CD8-positive, alpha-beta memory T cell (primary cell): ENCODE measurements at places on chromosomes 3 and 15.

DNA sequence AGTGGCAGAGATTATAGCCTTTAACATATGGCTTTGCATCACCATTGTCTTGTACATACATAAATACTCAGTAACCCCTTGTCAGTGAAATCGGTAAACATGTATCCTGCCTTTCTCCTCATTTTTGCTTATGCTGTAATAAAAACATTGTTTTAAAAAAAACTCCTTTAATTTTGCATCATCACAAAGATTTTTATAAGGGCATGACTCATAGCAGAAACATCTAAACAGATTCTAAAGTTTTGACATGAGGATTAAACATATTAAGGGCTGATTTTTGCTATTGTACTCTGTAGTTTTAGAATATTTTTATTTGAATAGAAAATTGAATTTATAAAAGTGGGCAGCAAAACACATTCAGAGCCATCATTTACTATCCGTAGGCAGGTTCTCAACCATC, 275.9 kb downstream of the ZIC4 start:
- DNase-seq, result no peak

DNA sequence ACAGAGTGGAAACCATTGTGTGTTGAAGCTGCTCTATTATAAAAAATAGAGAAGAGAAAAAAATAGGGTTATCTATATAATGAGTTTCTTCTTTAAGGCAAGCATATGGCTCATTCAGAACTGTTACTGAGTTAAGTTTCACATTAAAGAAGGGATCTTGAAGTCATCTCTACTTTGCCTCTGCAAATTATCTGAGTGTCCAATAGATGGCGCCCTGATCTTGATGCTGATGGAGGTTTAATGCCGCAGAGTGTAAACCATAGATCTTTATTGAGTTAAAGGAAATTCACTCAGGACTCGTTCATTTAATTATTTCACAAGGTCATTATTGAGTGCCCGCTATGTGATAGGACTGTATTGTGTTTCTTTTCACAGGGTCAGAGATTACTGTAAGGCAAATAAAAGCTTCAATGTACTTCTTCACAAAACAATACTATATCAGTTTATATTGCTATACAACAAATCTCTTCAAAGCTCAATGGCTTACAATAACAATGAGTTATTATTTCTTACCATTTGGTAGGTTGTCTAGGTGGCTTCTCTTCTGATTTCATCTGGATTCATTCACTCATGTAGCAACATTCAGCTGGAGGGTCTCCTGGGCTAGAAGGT, 171.4 kb downstream of the NSUN3 start:
- no peak for DNase-seq

DNA sequence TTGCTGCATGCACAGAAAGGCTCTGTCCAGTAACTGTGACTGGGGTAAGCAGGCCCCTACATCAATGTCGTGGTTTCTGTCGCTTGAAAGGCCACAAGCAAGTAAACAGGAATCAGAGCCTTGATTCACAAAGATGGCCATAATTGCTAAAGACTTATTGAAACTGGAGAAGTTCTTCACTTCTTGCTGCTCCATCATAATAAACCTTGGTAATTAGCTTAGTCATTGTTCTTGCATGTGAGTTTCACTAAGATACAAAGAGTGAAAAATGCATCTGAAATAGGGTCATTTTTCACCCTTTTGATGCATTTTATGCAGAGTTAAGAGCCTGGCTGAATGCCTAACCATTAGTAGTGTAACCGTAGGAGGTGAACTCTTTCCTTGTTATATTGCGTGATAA, 3.2 kb downstream of the SEMA6D start:
- DNase-seq, result no peak

- DNase-seq, result no peak
Measured at GRCh38 chr3:129474984-129475804, 35.2 kb downstream of the IFT122 start.

DNA sequence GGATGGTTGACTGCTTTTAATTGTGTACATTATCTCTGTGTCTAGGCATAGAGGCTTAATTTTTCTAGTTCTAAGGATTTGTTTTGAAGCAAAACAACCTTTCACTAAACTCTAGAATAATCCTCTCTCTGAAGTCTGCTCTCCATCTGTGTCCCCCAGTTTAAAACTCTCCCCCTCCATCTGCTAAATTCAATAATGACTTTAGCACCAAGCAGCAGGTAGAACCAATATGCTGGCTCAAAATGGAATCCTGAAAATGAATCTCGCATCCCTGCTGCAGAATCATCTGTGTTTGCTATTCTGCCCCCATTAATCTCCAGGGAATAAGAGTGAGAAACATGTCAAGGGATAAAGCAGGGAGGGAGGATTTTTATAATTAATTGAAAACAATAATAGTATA, 111.8 kb downstream of the TUSC7 start:
- no peak for DNase-seq

DNA sequence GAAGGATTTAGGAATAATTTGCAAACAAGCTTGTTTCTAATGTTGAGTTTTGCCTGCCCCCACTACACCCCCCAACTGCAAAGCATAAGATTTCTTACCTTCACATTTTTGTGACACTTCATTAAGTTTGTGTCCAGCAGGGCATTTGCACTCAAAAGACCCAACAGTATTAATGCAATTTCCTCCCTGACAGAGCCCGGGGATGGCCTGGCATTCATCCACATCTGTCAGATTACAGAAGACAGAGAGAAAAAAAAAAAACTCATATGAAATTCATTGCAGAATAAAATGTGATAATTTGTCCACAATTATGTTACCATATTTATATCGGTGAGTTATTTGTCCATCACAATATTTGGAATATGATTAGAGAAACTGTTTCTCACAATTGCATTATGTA, 111.5 kb downstream of the FBN1 start:
- DNase-seq, result no peak

DNA sequence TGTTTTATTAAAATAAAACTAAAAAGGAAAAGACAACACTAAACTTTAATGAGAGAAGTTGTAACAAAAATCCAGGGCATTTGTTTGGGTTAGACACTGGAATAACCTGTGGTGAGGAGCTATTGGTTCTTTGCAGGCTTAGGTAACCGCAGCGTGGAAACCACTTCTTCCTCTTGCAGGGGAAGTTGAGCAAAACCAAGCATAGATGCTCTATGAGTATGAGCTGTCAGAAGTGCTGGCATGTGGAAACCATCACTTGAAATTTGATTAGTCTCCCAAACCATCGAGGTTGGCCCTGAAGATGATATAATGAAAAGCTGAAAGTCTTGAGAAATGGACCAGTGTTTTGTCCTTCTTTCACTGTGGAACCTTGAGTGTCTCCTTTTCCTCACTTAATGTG, 127.1 kb upstream of the RBMS3 start:
- DNase-seq, result peak; percentile 29

DNA sequence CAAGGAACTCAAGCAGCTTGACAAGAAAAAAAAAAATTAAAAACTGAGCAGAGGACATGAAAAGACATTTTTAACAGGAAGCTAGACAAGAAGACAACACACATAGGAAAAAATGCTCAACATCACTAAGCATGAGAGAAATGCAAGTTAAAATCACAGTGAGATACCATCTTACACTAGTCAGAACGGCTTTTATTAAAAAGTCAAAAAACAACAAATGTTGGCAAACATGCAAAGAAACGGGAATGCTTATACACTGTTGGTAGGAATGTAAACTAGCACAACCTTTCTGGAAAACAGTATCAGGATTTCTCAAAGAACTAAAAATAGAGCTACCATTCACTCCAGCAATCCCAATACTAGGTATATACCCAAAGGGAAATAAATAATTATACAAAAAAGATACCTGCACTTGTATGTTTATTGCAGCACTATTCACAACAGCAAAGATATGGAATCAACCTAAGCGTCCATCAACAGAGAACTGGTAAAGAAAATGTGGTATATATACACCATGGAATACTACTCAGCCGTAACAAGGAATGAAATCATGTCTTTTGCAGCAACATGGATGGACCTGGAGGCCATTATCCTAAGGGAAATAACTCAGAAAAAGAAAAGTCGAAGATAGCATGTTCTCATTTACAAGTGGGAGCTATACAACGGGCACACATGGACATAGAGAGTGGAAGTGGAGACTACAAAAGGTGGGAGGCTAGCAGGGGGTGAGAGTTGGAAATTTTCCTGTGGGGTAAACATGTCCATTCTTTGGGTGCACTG, 5.2 kb downstream of the GOLIM4 start:
- no peak for DNase-seq

DNA sequence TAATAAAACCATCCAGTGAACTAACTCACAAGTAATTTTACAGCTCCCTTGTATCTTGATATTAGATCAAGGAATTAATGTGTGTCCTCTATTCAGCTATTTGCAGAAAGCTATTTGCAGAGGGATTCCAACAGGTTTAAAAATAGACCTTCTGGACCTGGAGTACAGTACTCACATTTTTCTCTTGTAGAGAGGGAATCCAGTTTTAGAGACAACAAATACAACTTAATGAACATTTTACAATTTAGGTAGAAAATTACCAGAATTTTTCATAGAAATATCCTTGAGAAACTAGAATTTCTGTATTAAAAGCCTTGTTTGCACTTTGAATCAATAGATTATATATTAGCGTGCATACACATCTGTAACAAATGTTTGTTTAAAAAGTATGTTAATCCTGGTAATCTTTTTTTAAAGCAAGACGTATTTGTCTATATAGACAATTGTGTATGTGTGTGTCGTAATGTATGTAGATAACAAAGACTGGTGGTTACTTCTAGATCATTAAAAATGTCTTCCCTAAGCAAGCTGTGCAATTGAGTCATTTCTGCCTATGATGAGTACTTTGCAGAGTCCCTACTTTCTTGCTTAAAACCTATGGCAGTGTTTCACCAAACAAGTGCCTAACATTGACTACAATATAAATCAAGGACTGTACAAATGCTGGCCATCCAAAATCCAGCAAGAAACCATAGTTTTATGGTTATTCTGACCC, 57.9 kb downstream of the PPP2R3A start:
- no peak for DNase-seq

- no peak for DNase-seq
Measured at GRCh38 chr3:105885256-105885655, 16.4 kb upstream of the CBLB start.

GRCh38 chr3:9122732-9123364, 126.6 kb downstream of the SRGAP3 start:
- DNase-seq, result no peak

DNA sequence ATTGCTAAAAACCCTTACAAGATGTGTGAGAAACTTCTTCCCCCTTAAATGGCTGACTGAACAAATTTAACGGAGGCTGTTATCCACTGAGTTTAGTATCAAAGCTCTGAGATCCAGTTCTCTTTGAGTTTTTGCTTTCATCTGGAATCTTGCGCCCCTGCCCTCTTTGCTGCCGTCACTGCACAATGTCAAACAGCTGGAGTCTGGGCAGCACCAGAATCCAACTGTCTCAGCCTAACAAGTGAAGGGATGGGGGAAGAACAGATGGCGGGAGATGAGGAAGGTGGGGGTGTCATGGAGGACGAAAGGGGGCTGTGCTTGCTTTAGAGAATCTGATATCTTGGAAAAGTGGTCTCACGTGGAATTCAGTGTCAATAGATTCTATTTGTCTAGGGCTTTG, 7.0 kb upstream of the BOC start:
- no peak for DNase-seq

GRCh38 chr15:54619180-54619579, 577.6 kb downstream of the RSL24D1 start:
- no peak for DNase-seq

DNA sequence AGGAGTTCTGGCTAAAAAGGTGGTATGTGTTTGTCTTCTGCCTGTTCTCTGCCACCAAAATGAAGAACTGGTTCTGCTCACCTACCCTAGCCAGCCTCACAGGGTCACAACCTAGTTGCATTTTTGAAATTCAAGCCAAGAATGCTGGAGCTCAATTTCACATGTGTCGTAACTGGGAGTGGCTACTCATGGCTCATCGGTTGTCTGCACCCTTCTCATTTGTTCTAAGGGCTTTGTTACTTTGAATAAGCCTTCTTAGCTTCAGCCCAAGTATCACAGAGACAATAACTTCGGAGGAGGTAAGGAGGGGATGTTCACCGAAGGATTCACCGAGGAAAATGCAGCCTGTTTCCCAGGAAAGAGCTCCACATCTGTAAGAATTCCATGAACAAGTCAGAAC, 134.3 kb upstream of the RARB start:
- no peak for DNase-seq

- no peak for DNase-seq
Measured at GRCh38 chr15:85800478-85801123, 5.9 kb upstream of the KLHL25 start.

- no peak for DNase-seq
Measured at GRCh38 chr3:37237252-37237651, 62.9 kb upstream of the LRRFIP2 start.

- no peak for DNase-seq
Measured at GRCh38 chr3:150104564-150104963, 133.9 kb upstream of the PFN2 start.

DNA sequence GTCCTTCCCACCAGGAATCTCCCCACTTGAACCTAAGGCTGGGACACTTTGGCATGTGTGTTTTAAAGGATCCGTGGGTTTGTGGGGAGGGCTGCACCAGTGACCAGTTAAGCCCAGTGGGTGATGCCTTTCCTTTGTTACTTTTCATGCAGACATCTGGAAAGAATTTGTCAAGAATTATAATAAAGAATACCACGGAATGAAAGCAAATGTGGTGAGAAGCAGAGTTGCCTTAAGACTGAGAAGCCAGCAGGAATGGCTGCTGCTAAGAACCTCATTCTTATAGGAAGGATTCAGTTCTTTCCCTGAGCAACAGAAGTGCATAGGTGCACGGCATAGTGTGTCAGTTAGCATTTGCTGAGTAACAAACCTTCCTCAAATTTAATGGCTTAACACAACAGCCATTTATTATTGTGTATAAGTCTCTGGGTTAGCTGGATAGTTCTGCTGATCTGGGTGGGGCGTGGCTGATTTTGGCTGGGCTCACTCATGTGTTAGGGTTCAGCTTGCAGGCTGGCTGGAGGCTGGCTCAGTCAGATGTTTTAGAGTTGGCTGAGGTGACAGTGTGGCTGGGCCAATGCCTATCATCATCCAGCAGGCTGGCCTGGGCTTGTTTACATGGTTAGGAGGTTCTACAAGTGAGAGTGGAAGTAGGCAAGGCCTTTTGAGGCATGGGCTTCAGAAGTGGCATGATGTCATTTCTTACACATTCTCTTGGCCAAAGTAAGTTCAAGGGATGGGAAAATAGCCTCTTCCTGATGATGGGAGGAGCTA, 262.7 kb upstream of the CTDSPL start:
- DNase-seq, result no peak

GRCh38 chr15:39347453-39347852, 233.4 kb upstream of the THBS1 start:
- no peak for DNase-seq

GRCh38 chr15:101455291-101456025, 34.0 kb downstream of the PCSK6 start:
- DNase-seq, result no peak

DNA sequence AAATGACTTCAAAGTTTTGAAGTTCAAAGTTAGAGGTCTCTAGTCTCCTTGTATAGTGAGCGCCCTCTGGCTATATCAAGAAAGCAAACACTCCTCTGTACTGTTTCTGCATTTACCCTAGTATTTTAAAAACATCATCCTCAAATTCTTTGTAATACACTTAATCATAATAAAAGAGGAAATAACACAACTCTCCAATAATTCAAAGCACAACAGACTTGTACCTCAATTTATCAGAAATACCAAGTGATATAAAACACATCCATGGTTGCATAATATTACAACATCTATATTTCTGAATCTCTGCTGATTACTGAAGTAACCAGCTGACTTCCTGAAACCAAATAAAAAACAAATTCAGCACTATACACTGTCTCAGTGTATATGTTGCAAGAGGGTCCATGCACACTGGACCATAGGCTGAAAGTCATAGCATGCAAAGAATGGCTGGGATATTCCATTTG, 12.5 kb downstream of the PLOD2 start:
- no peak for DNase-seq
